ENCODE measurements at places on chromosomes 12 and 14.

- ATAC-seq: no peak
These were observed 214.5 kb downstream of the EGLN3 start for GRCh38 chr14:33736299-33736825.

DNA sequence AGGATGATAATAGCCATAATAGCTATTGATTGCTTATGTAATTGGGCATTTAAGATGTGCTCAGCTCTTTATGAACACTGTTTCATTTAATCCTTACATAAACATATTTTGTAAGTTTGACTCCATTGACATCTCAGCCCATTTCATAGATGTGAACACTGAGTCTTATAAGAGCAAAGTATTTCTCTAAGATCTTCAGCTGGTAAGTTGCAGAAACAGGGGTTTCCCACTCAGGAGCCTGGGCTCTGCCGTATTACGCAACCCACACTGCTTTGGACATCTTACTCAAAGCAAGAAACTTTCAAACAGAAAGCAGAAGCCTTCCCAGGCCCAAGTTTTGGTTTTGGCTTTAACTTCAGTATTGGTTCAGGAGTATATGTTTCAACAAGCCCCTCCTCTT, 705.1 kb downstream of the MED13L start:
- no peak for ATAC-seq

DNA sequence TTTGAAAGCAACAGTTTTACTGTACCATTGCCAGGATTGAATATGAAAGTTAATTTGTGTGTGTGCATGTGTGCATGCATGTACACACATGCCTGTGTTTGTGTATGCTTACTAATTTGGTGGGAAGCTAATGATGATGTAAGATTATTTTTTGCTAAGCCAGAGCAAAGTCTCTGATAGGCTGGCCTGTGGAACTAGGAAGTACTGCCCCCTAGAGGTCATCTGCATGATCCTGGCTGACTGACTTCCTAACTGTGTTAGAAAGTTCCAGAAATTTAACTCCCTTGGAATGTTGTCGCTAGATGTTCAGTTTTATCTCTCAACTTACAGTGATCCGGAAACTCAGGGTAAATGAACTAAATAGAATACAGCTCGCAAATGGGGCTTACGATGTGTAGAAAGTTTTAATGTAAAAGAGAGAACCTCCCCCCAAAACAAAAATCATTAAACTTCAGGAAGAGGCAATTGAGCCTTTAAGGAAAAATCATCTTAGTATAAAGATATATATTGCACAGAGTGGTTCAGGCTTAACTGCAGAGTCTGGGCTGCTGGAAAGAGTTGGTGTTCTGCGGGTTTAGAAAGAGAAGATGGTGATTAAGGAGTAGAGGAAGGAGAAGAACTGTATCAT, 34.3 kb upstream of the SLC38A1 start:
- ATAC-seq: peak; percentile 89

DNA sequence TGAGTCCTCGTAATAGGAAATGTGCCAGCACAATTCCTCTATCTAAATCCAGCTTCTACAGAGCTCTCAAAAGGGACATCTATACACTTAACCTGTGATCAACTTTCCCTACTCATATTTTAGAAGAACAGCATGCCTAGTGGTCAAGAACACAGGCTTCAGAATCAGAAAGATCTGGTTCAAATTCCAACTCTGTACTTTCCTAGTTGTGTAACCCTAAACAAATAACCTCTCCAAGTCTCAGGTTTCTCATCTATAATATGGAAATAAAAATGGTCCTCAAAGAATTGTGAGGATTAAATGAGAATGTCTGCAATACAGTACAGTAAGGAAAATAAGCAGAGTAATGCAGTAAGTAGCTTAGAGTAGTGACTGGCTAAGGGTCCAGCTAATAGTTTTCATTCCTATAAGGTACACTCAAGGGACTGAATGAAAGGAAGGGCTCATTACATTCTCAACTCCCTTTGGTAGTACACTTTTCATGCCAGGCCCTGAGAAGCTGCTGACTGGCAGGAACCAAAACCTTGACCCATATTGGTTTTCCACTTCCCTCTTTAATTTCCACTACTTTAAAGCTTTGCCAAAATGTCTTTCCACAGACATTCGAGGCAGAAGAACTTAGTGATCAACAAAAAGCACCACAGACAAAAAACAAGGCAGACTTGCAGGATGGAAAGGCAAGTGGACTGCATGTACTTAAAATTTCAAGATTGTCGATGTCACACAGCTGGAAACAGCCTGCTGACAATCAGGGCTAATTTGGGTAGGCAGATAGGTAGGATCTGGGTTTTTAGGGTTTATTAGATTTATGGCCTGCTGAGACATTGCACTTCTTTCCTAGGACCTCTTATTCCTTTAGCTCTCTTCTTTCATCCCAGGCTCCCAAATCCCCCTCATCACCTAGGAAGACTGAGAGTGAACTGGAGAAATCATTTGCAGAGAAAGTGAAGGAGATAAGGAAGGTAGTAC, 4.3 kb downstream of the CCDC196 start:
- ATAC-seq: no peak

DNA sequence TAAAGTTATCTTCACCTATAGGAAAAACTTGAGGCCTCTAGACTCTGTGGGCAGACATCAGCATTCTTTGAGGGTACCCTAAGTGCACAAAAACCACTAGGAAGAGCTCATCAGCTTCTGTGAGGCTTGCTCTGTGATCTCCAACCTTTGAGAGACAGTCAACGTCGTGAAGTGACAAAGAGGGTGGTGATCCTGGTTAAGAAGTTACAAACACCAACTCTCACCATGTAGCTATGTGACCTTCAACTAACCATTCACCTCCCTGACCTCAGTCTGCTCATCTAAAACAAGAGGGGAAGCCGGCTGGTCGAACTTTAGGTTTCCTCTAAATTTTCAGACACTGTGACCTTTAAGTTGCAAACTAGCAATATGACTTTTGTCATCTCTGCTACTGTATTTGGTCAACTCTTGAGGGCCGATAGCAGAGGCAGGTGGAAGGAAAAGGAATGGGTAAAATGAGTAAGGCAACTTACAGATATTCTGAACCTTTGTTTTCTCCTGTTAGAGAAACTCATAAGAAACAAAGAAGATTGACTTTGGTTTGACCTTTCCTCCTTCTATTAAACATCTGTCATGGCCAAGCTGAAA, 103.2 kb upstream of the PARP11 start:
- peak; percentile 68 for ATAC-seq

- ATAC-seq: no peak
These were observed 76.3 kb upstream of the PSMC1 start for GRCh38 chr14:90179809-90180779.

DNA sequence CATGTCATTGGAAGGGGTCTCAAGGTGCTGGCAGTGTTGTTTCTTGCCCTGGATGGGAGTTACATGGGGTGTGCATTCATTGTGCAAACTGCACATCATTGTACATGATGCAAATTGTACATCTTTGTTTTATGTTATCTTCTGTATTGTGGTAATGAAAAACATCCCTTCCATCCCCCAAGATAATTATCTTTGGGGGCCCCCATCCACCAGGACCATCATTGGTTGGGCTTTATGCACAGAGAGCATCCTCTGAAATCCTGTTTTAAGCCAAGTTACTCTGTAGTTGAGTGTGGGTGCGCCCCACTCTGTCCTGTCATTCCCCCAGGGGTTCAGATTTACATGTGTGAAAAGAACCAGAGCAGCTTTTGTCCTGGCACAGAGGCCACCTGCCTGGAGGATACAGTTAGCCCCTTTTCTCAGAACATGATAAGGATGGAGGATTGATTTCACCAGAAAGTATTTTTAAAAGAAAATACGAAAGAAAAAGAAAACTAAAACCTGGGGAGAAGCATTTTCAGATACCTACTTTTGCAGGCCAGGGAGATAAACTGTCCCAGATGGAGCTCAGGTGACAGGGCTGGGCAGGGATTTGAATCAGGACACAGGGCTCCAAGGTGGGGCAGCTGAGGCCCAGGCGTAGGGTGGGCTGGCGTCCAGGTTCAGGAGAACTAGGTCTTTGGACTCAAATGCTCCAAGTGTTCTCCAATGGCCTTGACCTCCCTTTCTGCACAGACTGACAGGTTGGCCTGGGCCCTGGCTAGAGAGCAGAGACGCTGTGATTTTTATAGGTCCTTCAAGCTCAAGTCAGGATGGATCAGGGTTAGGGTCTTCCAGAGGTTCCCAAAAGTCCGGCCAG, 17.2 kb downstream of the WSCD2 start:
- no peak for ATAC-seq

DNA sequence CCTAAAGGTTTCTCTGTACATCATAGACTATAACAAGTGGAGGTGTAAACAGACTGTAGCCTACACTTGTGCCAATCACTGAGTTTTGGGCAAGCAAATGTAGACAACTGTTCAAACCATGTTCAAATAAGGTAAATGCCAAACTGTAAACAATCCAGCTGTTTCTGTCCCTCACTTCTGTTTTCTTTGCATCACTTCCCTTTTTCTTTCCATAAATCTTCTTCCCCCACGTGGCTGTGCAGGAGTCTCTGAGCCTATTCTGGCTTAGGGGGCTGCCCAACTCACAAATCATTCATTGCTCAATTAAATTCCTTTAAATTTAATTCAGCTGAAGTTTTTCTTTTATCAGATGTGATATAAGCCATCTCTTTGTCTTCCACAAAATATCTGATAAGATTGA, 65.1 kb upstream of the CPM start:
- ATAC-seq: no peak

DNA sequence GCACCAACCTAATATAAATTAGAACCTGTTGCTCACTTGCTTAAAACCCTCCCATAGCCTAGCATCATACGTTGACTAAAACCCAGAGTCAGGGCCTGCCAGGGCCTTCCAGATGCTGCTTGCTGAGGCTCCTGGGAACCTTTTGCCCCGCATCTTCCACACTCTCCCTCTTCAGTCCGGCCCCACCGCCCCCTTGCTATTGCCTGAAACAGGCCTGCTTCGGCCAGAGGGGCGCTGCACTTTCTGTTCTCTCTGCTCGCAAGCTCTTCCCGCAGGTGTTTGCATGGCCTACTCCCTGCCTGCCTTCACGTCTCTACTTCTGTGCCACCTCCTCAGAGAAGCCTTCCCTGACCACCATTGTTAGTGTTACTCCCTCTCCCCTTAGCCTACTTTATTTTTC, 13.7 kb upstream of the TCTN2 start:
- ATAC-seq: no peak

- no peak for ATAC-seq
These were observed 2.5 kb downstream of the HSPB8 start for GRCh38 chr12:119181202-119181601.

DNA sequence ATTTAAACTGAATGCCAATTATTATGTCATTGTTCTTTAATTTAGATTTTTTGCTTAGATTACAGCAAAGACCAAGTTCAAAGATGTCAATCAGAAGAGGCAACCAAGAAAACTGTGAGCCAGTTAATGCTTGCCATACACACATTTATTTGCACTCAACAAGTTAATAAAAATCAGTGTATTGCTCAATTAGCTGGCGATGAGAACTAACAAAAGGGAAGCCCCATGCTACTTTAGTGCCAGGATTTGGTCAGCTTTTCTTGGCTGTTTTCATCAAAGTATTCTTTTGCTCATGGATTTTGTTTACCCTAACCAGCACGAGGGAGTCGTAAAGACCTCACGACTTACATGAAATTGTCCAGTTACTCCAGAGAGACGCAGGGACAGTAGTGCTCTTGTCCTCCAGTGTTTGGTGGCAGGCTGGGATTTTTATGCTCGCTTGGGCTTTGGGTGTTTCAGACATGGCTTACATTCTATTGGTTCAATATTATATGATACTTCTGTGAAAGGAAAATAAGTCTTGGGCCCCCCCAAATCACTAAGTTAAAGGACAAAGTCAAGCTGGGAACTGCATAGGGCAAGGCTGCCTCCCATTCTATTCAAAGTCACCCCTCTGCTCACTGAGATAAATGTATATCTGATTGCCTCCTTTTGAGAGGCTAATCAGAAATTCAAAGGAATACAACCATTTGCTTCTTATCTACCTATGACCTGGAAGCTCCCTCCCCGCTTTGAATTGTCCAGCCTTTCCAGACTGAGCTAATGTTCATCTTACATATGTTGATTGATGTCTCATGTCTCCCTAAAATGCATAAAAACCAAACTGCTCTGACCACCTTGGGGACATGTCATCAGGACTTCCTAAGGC, 7.4 kb upstream of the B4GALNT1 start:
- ATAC-seq: no peak
